Suprapubic skin (tissue), 4 donors: ENCODE measurements at places on chromosomes 7 and 10. TPM values are rescaled to one million over a fixed set of nuclear protein-coding genes. Genes with fewer than 3 reads are reported as not detected.

ACSL5 gene
- total RNA-seq = 4.3 TPM

- no peak for DNase-seq
- no peak overlapping the region for H3K27ac ChIP-seq
- no peaks in the 10 kb centered on the region for H3K27me3 ChIP-seq
Measured at GRCh38 chr7:8509621-8510020, 76.2 kb downstream of the NXPH1 start.

DNA sequence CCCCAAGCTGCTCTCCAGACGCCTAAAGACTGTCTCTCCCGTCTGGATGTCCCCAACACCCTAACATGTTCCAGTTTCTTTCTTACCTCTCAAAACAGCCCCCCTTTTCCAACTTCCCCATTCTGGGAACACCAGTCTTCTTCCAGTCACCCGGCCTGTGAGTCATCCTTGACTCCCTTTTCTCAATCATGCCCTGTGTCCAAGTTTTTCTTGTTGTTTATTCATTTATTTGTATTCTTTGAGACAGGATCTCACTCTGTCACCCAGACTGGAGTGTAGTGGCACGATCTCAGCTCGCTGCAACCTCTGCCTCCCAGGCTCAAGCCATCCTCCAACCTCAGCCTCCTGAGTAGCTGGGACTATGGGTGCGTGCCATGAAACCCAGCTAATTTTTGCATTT, 15.6 kb downstream of the SNX10 start:
- no peaks in the 10 kb centered on the region for H3K36me3 ChIP-seq
- peak overlapping the region; percentile 75 for H3K27ac ChIP-seq
- peaks cover 26% of the 10 kb centered on the region for H3K4me1 ChIP-seq
- H3K27me3 ChIP-seq = no peaks in the 10 kb centered on the region

- no peak overlapping the region for H3K27ac ChIP-seq
- no peaks in the 10 kb centered on the region for H3K4me1 ChIP-seq
- H3K36me3 ChIP-seq = no peaks in the 10 kb centered on the region
- no peak overlapping the region for H3K4me3 ChIP-seq
- H3K27me3 ChIP-seq = no peaks in the 10 kb centered on the region
- no peak for DNase-seq
Measured at GRCh38 chr7:111855161-111855841, 293.0 kb upstream of the IMMP2L start.

DNA sequence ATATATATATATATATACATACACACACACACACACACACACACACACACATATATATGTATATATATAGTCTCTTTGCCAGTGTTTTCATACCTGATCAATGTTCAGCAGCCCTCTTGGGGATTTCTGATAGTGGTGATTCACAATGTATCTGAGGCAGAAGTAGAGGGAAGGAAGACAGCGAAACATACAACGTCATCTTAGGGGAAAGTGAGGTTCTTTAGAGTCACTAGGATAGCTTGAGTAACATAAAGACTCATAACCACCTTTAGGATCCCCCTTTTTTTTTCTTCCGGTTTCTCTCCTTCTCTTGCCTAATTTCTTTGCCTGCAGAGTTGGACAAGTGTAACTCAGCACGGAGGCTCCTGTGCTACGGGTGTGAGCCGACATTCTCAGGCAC, 56.6 kb downstream of the PODXL start:
- peaks cover 18% of the 10 kb centered on the region for H3K4me1 ChIP-seq
- no peak overlapping the region for H3K27ac ChIP-seq
- no peak for DNase-seq
- no peaks in the 10 kb centered on the region for H3K27me3 ChIP-seq
